Renal cortex interstitium (tissue), 15 donors: ENCODE measurements at places on chromosomes 13 and 19. TPM values are rescaled to one million over a fixed set of nuclear protein-coding genes. Genes with fewer than 3 reads are reported as not detected.

ZNF835 gene
- 4.7 TPM for polyA plus RNA-seq

THSD8 gene
- polyA plus RNA-seq, result 9.0 TPM

FUT2 gene
- polyA plus RNA-seq, result 4.4 TPM

GGACT gene
- polyA plus RNA-seq, result 5.5 TPM

SIGLECL1 gene
- not detected for polyA plus RNA-seq

THOP1 gene
- polyA plus RNA-seq, result 59.9 TPM

RASGRP4 gene
- polyA plus RNA-seq, result 1.2 TPM

RASL11A gene
- polyA plus RNA-seq, result 32.9 TPM

LSR gene
- polyA plus RNA-seq, result 60.5 TPM

ADGRE3 gene
- polyA plus RNA-seq, result 0.19 TPM

FREM2 gene
- polyA plus RNA-seq, result 43.7 TPM

IZUMO1 gene
- 0.23 TPM for polyA plus RNA-seq

KCNRG gene
- 2.3 TPM for polyA plus RNA-seq

MAB21L1 gene
- 0.07 TPM for polyA plus RNA-seq

RLN3 gene
- polyA plus RNA-seq, result not detected

SHD gene
- polyA plus RNA-seq, result 3.5 TPM

RFPL4AL1 gene
- polyA plus RNA-seq, result 0.22 TPM

RHPN2 gene
- 17.8 TPM for polyA plus RNA-seq

NOVA2 gene
- 4.2 TPM for polyA plus RNA-seq

OLFM4 gene
- 0.77 TPM for polyA plus RNA-seq

KLHL1 gene
- polyA plus RNA-seq, result 1.00 TPM

ELSPBP1 gene
- polyA plus RNA-seq, result not detected

ZNF565 gene
- 7.0 TPM for polyA plus RNA-seq

TNNT1 gene
- polyA plus RNA-seq, result 7.0 TPM

URAD gene
- not detected for polyA plus RNA-seq

TTC9B gene
- 0.26 TPM for polyA plus RNA-seq

DCT gene
- polyA plus RNA-seq, result 0.26 TPM

ZNF431 gene
- polyA plus RNA-seq, result 19.0 TPM

ZNF708 gene
- 20.8 TPM for polyA plus RNA-seq

CDX2 gene
- polyA plus RNA-seq, result not detected

NCAN gene
- 0.09 TPM for polyA plus RNA-seq

PTGIR gene
- polyA plus RNA-seq, result 2.8 TPM

C5AR2 gene
- polyA plus RNA-seq, result 0.29 TPM

CYP4F11 gene
- 0.86 TPM for polyA plus RNA-seq

CGB7 gene
- polyA plus RNA-seq, result 1.5 TPM

PRTN3 gene
- 0.81 TPM for polyA plus RNA-seq

MEDAG gene
- polyA plus RNA-seq, result 1.2 TPM

ZNF544 gene
- polyA plus RNA-seq, result 38.1 TPM

FBXL12 gene
- 29.2 TPM for polyA plus RNA-seq

KIR2DL4 gene
- not detected for polyA plus RNA-seq

ZNF443 gene
- polyA plus RNA-seq, result 10.7 TPM

RFX2 gene
- 8.1 TPM for polyA plus RNA-seq

LHFPL6 gene
- polyA plus RNA-seq, result 37.1 TPM
